ENCODE measurements at places on chromosomes 1 and 21.

GRCh38 chr1:33908324-33908956 lies 44.6 kb downstream of the HMGB4 start:
- DNase-seq: no peak

- no peak for DNase-seq
Measured at GRCh38 chr1:160935527-160936258, 18.9 kb downstream of the ITLN2 start.

DNA sequence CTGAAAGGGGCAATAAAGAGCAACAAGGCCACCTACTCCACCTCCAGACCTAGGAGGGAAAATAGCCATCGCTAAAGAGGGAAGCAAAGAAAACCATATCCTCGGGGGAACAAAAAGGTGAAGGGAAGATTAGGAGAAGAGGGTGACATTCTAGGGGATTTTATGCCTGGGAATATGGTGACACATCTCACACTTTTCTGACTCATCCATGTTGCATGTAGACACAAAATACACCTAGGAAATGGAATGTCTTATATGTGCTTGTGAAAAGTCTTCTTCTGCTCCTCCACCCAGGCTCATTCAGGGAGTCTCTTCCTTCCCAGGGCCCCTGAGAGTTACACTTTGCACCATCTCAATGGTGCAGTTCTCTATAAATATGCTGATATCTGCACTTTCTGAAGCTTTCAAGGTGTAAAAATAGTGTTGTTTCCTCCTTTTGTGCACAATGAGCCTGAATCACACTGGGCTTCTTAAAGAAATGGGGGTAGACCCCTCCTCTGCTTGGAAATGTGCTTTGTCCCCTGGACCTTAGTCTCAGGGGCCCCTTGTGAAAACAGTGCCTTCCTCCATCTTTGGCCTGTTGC lies 195.9 kb downstream of the CYYR1 start:
- DNase-seq: no peak

GRCh38 chr1:158706096-158706495 lies 5.6 kb upstream of the OR6K2 start:
- DNase-seq: no peak

- no peak for DNase-seq
Measured at GRCh38 chr1:183942933-183943693, 94.4 kb downstream of the COLGALT2 start.

- DNase-seq: no peak
Measured at GRCh38 chr1:107532318-107532717, 391.5 kb downstream of the NTNG1 start.

- DNase-seq: no peak
Measured at GRCh38 chr1:44016041-44016889, 15.0 kb downstream of the SLC6A9 start.

GRCh38 chr1:55539652-55540512 lies 324.7 kb upstream of the USP24 start:
- no peak for DNase-seq

DNA sequence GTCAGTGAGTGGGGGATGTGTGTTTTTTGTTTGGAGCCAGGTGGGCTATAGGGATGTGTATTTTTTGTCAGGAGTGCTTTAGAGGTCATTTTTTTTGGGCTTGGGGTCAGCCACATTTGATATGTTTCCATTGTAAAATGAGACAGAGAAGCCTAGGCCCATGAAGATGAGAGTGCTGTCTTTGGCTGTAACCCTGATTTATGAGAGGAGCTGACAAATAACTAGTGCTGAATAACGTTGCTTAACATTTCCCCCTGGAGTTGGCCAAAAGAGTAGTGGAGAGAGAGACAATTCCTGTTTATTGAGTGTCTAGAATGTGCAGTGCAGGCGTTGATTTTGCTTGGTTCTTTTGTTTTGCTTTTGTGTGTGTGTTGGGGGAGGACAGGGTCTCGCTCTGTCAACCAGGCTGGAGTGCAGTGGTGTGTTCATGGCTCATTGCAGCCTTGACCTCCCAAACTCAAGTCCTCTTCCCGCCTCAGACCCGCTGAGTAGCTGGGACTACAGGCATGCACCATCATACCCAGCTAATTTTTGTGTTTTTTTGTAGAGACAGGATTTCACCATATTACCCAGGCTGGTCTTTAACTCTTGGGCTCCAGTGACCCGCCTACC lies 64.7 kb downstream of the S1PR1 start:
- no peak for DNase-seq

GRCh38 chr1:206497363-206497762 lies 10.0 kb upstream of the RASSF5 start:
- no peak for DNase-seq

- no peak for DNase-seq
Measured at GRCh38 chr1:68963353-68963752, 466.5 kb upstream of the DEPDC1 start.

DNA sequence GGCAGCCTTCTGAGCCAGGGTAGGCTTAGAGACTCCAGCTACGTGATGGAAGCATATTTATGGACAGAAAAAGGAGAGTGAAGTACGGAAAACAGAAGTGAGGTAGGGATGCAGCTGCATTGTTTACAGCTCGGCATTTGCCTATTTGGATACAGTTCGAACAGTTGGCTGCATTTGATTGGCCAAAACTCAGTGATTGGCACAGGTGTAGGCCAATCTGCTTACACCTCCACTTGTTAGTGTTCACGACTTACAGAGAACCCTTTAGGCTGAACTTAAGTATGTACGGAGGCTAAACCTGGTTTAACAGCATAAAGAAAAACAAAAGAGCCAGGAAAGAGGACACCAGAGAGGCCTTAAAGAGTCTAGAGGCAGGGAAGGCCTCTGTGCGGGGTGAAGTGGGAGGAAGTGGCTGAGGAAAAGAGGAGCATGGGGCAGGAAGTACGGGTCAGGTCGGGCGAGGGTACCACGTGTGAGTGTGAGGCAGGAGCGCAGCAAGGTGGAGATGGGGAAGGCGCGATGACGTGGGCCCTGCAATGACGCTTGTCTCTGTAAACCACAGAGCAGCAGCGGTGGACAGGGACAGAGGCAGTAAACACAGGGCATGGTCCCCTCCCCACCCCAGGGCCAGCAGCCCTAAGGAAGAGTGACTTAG lies 32.0 kb downstream of the RSPH1 start:
- no peak for DNase-seq

GRCh38 chr1:21552715-21553114 lies 43.5 kb downstream of the ALPL start:
- DNase-seq: no peak

DNA sequence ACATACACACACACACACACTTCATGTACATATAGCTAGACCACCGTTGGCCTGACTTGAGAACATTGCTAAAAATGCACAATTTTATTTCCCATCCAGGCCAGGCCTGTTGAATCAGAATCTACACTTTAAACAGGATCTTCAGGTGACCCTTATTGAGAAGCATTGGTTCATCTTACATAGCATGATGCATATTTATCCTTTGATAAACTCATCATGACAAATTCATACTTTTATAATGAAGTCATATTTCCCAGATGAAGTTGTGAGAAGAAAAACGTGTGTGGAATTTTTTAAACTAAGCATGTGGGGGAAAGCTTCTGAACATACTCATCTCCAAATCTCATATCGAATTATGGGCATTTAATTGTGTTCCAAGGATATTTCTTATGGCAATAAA lies 877.7 kb downstream of the MRPL39 start:
- DNase-seq: no peak

GRCh38 chr1:205192287-205192686 lies 19.2 kb downstream of the DSTYK start:
- DNase-seq: no peak

Data from type B pancreatic cell (in vitro differentiated cells).